ENCODE measurements at places on chromosomes 12 and 14.

- DNase-seq, result peak; percentile 41
Observed at GRCh38 chr14:104432611-104433231, 146.8 kb upstream of the C14orf180 start.

GRCh38 chr12:126627596-126627995 lies 1562.4 kb downstream of the AACS start:
- DNase-seq, result no peak

- DNase-seq, result no peak
Observed at GRCh38 chr14:91858536-91859275, 8.6 kb downstream of the TC2N start.

DNA sequence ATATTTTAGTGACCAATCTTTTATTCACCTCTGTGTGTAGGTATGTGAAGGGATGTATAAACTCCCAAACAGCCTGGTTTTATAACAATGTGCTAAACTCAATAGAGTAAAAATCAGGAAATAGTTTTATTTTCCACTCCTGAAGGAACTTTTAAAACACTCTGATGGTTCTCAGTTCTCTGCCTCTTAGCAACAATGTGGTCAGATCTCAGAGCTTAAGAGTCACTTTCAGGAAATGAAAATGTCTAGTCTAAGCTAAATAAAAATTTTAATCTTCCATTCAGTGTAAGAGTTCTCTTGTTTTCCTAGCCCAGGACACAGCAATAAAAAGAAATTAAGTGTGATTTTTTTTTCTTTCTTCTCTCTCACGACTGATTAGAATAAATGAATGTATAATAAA lies 718.0 kb downstream of the C12orf50 start:
- no peak for DNase-seq

DNA sequence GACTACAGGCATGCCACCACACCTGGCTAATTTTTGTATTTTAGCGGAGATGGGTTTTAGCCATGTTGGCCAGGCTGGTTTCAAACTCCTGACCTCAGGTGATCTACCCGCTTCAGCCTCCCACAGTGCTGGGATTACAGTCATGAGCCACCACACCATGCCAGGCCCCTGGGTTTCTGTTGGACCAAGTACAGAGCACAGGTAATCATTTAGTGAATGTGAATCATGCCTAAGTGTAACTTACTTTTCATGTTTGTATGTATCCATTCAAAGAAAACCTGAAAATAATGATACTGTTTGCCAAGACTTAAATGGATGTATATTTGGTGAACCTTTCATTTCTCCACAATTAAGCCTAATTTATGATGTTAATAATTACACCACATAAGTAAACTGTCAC lies 65.9 kb downstream of the FGD6 start:
- no peak for DNase-seq

- DNase-seq, result no peak
Observed at GRCh38 chr12:14952299-14952921, 9.0 kb downstream of the ARHGDIB start.

- DNase-seq, result no peak
Observed at GRCh38 chr12:1853716-1854115, 33.4 kb downstream of the LRTM2 start.

DNA sequence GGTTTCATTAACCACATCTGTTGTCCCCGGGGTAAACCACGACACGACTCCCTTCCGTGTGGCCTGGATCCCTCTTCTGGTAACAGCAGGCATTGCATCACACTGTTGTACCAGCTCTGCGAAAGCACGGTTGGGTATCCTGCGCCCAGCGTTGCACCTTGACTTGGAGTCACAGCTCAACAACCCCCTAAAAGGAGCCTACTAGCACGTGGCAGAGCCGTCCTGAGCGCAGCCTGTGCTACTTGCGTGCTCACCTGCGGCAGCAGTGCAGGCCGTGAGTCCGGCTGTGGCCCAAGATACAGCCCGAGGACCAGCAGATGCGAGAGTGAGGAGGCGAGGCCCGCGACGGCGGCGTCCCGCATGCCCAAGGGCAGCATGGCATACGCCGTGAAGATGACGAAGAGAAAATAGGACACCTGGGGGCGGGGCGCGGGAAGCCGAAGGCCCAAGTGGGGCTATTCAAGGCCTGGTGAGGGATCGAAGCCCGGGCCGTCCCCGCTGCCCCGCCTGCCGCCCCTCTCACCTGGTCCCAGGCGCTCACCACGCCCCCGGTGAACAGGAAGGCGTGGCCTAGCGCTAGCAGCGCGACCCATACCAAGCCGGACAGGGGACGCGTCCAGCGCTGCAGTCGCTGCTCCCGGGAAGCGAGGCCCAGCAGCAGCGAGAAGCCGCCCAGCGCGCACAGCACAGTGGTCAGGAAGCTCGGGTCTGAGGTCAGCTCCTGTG lies 2.4 kb downstream of the ADCY4 start:
- peak; percentile 88 for DNase-seq

Measured in stimulated activated effector memory CD8-positive, alpha-beta T cell treated with anti-CD3 and anti-CD28 coated beads, Interleukin-12 subunit alpha, Interleukin-12 subunit beta, amount 100 ng/mL, for 72 hours (primary cell).